ENCODE measurements at places on chromosomes 1 and 21.
A peak's percentile ranks its signal among the peaks of the same experiment; 100 is the strongest.

GRCh38 chr21:19440792-19441655, 1037.4 kb upstream of the TMPRSS15 start:
- no peak for DNase-seq

GRCh38 chr21:46092026-46092764, 5.7 kb upstream of the COL6A2 start:
- DNase-seq: no peak

- DNase-seq: no peak
These were observed 125.6 kb downstream of the KCNN3 start for GRCh38 chr1:154744352-154745035.

GRCh38 chr1:6803357-6803756, 18.1 kb downstream of the CAMTA1 start:
- no peak for DNase-seq

GRCh38 chr1:160361199-160361598, 5.7 kb upstream of the NHLH1 start:
- DNase-seq: no peak

- DNase-seq: no peak
These were observed 81.0 kb downstream of the KCNJ15 start for GRCh38 chr21:38337793-38338192.

DNA sequence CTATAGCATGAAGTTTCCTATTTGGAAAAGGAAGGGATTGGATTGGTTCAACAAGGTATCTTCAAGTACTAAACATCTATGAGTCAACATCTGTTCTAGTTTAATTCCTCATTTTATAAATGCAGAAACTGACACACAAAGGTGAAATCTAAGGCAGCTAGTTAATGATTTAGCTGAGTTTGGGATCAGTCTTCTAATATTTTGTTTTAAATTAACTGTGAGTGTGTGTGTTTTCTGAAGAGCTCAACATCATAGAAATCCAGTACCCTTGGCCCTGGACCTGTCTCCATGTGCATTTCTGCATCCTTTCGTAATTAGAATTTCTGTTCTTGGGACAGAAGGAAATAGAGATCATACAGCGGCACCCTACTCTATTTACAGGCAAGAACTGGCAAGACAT, 105.9 kb downstream of the RGS2 start:
- DNase-seq: no peak

DNA sequence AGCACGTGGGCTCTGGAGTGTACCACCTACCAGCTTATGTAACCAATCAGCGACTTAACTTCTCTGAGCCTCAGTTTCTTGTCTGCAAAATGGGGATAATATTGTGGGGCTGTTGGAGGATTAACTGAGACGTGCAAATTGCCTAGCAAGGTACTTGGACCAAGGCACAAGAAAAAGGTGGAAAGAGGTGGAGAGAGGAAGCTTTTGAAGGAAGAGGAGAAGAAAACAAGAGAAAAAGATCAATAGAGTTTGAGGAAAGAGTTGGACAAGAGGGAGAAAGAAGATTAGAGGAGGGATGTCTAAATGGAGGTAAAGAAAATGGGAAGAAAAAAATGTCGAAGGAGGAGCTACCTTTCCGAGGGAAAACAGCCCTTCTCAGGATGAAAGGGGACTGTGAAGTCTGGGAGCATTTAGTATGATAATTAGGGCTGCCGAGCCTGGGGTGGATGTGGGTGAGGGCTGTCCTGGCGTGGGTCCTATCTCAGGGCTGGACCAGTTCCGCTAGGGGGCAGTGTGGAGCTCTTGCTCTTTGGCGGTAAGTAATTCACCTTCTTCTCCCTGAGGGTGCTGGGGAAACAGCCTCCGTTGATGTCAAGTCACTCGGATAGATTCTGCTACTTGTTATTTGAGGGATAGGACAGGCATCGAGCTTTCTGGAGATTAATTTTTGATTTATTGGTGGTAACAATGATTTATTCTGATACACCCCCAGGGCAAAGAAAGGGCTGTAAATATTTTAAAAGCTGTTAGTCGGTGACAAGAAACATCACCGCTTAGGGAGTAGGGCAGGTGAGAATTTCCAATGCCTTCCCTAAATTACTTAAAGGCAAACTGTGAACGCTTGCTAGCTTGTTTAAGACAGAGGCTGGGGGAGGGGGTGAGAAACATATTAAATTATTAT, 79.0 kb upstream of the NFASC start:
- peak; percentile 61 for DNase-seq

DNA sequence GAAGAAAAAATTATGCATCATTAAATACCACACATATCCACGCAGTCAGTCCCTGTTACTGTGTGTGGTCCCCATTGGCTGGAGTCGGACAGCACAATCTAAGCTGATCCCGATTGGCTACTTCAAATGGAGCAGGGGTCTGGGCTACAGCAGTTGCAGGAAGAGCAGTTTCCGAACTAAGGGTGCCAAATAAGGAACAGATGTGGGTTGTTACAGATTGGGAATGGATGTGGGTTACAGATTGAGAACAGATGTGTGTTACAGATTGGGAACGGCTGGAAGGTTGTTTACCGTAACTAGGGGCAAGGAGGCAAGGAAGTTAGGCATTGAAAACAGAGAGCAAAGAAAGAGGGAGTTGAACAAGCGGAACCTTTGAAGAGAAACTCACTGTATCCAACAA, 19.9 kb downstream of the OR2L13 start:
- DNase-seq: no peak

DNA sequence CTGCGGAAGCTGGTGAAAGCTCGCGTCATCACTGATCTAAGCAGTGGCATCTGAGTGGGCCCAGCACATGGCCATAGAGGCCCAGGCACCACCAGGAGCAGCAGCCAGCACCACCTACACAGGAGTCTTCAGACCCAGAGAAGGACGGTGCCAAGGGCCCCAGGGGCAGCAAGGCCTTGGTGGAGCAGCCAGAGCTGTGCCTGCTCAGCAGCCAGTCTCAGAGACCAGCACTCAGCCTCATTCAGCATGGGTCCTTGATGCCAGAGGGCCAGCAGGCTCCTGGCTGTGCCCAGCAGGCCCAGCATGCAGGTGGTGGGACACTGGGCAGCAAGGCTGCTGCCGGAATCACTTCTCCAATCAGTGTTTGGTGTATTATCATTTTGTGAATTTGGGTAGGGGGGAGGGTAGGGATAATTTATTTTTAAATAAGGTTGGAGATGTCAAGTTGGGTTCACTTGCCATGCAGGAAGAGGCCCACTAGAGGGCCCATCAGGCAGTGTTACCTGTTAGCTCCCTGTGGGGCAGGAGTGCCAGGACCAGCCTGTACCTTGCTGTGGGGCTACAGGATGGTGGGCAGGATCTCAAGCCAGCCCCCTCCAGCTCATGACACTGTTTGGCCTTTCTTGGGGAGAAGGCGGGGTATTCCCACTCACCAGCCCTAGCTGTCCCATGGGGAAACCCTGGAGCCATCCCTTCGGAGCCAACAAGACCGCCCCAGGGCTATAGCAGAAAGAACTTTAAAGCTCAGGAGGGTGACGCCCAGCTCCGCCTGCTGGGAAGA, 3.2 kb upstream of the ARTN start:
- DNase-seq: no peak

GRCh38 chr21:32570456-32570855, 14.9 kb downstream of the TCP10L start:
- DNase-seq: no peak

Measured in T-helper 2 cell treated with Interferon-gamma antibody and Interleukin-4, amounts not matched to agents 5 μg/mL and 100 μg/mL, for 36 hours (primary cell).